ENCODE measurements at places on chromosomes 1 and 21.
A peak's percentile ranks its signal among the peaks of the same experiment; 100 is the strongest.

GRCh38 chr21:46431884-46432488 lies 26.7 kb upstream of the DIP2A start:
- DNase-seq, result peak; percentile 35

GRCh38 chr1:57423135-57423655 lies 665 bp downstream of the DAB1 start:
- DNase-seq, result no peak

- DNase-seq, result no peak
Observed at GRCh38 chr21:26050857-26051256, 119.7 kb downstream of the APP start.

DNA sequence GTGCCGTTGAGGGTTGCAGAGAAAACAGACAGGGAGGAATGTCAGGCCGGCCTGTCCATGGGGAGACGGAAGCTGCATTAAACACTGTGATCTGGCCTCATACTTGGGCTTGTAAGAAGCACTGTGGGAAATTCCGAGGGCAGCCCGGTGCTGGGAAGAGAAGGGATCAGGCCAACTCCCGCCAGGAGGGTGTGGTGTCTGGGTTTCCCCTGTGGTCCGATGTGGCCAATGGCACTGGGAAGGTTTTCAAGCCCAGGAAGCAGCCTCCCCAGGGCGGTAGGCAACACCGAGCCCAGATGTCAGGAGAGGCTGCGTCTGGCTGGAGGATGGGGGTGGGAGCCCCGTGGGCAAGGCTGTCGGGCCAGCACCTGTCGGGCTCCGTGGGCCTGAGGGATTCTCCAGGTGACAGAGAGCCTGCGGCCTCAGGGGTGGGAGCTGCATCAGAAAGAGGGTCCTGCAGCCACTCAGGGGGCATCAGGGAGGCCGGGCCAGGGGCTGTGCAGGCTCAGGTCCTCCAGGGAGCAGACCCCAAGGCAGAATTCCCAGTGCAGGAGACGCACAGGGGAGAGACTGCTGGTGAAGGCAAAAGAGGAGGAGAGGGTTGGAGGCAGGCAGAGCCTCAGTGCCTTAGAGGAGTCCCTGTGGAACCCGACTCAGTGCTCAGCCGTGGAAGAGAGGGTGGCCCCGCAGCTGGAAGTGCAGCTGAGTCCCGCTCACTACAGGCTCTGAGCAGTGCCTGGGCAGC lies 8.4 kb downstream of the UBASH3A start:
- DNase-seq, result no peak
